Fibroblast of the conjunctiva (primary cell): ENCODE measurements at places on chromosomes 7 and 10.
A peak's percentile ranks its signal among the peaks of the same experiment; 100 is the strongest.

GRCh38 chr7:70834424-70834823 lies 297.5 kb upstream of the GALNT17 start:
- no peak for DNase-seq

- DNase-seq, result no peak
These were observed 41.6 kb upstream of the FAM20C start for GRCh38 chr7:150811-151221.

DNA sequence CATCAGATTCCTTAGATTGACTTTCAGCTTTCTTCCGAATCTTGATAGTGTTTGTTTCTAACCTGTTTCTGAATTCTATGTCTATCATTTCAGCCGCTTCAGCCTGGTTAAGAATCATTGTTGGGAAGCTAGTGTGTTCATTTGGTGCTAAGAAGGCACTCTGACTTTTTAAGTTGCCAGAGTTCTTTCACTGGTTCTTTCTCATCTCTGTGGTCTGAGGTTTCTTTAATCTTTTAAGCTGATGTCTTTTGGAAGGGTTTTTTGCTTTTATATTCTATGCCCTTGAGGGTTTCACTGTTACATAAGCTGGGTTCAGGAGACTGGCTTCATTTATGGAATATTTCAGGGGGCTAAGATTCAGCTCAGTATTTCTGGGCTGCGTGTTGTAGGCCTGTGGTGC lies 104.5 kb upstream of the PRSS58 start:
- no peak for DNase-seq

- no peak for DNase-seq
These were observed 28.7 kb downstream of the VTI1A start for GRCh38 chr10:112475575-112476218.

DNA sequence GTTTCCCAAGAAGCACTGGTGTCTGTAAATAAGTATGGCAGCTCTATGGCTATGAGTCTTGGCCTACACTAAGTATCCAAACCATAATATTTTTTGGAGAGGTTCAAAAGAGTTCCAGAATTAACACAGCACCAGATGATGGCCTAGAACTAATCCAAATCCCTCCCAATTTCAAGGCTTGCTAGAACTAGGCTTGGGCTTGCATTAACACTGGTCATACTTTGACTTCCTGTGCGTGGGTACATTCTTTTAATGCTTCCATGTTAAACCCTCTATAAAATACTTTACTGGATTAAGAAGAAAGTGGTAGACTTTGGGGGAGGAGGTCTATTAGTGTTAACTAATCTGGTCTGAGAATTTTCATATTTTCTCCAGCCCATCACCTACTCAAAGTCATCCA lies 3.1 kb downstream of the AASS start:
- DNase-seq, result no peak

- DNase-seq, result peak; percentile 17
These were observed 839 bp downstream of the IKZF5 start for GRCh38 chr10:123007558-123008354.

GRCh38 chr10:60406182-60406581 lies 16.5 kb upstream of the ANK3 start:
- DNase-seq, result no peak

- DNase-seq, result no peak
These were observed 162.0 kb downstream of the KLF6 start for GRCh38 chr10:3622845-3623621.

- no peak for DNase-seq
These were observed 1.8 kb upstream of the FOXI2 start for GRCh38 chr10:127735156-127735555.

- DNase-seq, result no peak
These were observed 4.9 kb downstream of the PCOLCE start for GRCh38 chr7:100607111-100607510.

- DNase-seq, result peak; percentile 91
These were observed 135.3 kb downstream of the KIAA1217 start for GRCh38 chr10:24344279-24344678.

GRCh38 chr7:50450590-50451032 lies 461 bp upstream of the FIGNL1 start:
- DNase-seq, result no peak

DNA sequence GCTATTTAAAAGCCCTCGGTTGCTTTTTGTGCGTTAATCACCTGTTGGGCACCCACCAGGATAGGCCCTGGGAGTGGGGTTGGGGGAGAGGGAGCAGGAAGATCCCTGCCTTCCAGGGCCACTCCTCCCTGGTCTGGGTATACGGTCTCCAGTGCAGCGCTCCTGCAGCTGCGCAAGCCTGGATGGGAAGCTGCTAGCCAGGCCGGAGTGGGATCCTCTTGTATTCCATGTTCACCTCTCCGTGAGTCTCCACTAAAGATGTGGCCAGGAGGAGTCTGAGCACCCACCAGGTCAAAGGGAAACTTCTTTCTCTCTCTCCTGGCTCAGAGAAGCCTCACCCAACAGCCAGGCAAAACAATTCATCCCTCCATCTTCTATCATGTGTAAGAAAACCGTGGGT lies 78.8 kb upstream of the ANLN start:
- DNase-seq, result no peak

DNA sequence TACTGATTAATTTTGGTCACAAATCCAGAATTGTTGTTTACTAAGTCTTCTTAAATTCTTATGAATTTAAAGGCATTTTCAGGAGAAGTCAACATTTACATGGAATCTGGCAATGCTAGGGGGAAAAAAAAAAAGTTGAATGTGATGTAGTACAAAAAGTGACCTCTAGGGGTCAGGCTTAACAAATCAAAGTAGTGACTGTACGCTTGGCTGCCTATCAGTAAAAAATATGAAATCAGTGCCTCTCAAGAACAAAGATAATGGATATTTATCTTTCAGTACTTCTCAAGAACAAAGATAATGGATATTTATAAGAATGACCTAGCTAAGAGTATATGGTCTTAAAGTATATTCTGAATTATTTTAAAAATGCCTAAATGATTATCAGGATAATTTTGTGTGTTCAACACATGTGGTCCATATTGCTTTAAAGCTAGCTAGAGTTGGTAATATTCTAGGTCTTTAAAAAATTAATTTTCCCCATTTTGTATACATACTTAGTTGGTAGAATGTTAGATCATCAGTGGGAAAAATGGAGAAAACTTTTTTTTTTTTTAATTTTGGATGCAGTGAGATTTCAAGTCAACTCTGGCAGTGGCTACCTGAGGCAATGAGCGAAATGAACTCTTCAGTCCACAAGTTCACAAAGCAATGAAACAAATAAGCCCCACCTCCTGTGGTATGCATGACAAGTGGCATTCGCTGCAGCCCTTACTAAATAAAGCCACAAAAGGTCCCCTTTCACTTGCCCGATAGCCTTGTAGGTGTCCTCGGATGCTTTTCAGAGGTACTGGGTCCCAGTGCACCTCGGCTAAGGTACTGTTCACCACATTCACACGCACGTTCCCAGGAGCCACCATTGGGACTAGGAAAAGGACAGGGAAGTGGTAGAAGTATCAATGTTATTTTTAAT lies 51.2 kb upstream of the LAMB4 start:
- DNase-seq, result peak; percentile 51

DNA sequence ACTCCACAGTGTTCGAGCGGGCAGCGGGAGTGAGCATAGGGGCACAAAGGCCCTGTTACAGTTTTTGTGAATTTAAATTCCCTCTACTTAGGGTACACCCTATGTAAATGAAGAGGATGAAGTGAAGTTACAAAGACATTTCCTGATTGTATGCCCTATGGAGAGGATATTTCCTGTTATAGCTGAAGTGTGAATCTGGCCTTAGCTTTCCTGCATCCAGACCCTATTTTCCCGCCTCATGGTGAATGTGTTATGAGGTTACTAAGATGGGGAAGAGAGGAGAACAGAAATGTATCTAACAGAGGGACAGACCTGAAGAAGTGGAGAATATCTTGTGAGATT lies 37.8 kb upstream of the COMMD3 start:
- DNase-seq, result no peak

DNA sequence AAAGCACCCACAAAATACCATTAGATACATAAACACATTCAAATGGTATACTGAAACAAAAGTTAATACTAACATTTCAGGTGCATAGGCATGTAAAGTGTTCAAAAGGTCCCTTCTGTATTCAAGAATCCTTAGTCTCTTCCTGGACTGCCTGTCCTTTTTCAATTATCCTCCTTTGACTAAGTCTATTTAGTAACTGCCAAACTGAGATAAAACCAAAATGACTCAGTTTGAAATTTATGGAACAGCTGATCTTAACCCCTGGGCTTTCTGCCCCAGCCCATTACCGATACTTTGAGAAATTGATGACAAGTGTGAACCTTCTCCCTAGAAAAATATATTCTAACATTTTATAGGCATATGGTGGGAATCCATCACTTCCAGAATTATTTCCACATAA lies 5.4 kb downstream of the EPC1 start:
- DNase-seq, result no peak

- DNase-seq, result no peak
These were observed 245.2 kb downstream of the ABCA13 start for GRCh38 chr7:48416327-48416908.

- no peak for DNase-seq
These were observed 153.7 kb downstream of the TNS3 start for GRCh38 chr7:47428052-47428767.

DNA sequence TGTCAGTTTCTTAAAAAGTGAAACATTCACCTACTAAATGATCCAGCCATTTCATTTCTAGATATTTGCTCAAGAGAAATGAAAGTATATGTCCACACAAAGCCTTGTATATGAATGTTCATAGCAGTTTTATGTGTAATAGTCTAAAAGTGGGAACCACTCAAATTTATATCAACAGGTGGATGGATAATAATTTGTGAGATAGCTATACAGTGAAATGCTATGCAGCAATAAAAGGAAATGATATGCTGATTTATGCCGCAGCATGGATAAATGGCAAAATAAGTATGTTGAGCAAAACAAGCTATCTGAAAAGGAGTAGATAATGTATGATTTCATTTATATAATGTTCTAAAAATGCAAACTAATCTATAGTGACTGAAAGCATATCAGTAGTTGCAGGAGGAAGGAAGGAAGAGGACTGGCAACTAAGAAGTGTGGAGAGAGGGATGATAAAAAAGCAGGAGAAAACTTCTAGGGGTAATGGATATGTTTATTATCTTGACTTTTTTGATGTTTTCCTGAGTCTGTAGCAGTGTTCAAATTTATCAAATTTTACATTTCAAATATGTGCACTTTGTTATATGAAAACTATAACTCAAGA lies 80.6 kb downstream of the ABCB5 start:
- DNase-seq, result no peak

- no peak for DNase-seq
These were observed 305.5 kb upstream of the NRG3 start for GRCh38 chr10:81569488-81569887.

DNA sequence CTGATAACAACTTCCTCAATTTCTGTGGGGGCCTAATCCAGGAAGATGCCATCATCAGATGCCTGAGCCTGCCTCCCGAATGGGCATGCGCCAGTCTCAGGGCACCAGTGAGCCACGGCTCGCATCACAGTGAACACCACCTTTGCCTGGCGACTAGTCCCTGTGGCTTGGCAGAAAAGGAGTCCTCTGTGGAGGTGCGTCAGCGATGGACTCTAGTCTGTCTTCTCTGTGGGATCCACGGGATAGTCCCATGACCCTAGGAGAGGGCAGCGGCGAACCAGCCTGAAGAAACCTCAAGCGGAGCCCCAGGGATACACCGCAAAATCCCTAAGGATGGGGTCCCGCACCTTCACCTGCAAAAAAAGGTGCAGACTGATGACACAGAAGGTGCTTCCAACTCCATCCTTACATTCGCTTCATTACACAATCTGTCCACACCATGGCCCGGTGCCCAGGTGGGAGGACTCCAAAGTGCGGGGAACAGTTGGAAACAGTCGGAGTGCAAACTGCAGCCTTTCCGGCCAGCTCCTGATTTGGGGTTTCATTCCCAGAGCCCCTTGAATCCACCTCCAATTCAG lies 35.1 kb upstream of the ZNF273 start:
- DNase-seq, result no peak

DNA sequence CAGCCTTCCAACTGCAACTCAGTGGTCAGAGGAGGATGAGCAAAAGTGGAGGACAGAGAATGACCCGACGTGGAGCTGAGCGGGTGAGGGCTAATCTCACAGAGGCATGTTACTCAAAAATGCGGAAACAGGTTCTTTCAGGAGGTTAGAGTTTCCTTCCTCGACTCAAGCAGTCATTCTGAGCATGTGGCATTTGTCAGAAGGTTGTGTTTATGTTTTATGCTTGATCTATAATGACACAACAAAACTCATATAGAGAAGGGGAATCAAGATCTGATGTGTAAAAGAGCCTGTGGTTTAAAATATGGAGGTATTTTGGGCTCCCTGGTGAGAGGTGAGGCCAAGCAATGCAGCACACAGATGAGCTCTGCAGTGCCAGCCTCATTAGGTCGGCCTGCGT lies 311.4 kb downstream of the ADARB2 start:
- DNase-seq, result no peak

GRCh38 chr10:94623572-94623971 lies 60.0 kb upstream of the CYP2C18 start:
- DNase-seq, result no peak

DNA sequence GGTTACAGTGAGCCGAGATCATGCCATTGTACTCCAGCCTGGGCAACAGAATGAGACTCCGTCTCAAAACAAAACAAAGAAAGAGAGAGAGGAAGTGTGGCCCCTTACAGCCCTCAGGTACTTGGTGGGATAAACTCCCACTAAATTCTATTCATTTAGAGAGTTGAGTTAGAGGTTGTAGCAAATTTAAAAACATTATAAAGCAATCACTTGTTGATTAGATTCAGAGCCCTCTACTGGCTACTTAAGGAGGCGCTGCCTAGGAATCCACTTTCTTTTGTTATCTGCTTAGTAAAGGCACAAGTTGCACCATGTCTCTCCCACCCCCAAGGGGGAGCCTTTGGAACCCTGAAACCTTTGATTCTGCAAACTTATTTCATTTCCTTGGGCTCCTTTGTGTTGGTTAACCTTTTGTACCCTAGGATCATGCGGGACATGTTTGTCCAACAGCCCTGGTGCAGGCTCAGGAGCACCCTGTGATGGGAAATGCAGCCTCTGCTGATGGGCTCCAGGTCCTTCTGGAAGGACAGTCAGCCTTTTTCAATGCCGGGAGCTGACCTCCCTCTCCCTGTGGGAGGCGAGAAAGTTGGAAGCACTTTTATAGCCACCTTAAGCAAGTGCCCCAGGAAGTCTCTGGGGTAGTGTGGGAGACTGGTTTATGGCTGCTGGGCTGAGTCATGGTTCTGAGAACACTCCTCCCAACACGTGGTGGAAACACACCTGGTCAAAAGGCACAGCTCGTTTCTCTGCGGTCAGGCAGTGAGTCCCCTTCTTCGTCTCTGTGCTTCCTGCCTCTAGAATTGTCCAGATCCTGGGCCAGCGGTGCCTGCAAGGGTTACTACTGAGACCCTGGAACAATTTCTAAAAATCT lies 2.3 kb downstream of the HKDC1 start:
- DNase-seq, result peak; percentile 75

DNA sequence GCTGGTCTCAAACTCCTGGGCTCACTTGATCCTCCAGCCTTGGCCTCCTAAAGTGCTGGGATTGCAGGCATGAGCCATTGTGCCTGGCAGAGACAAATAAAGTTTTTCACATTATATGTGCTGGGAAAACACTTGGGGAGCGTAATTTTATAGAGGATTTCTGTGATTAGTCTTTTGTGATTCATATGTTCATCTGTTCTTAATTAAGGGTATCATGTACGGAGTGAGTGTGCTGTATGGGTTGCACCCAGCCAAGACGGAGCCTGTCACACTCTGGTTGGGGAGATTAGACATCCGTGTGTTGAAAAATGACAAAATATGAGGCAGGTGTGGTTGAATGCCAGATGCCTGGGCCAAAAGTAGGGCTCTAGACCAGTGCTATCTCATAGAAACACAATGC lies 10.3 kb downstream of the ADRB1 start:
- DNase-seq, result peak; percentile 10

GRCh38 chr7:122416336-122416735 lies 111.8 kb upstream of the FEZF1 start:
- DNase-seq, result no peak

- no peak for DNase-seq
These were observed 18.3 kb downstream of the FAM171A1 start for GRCh38 chr10:15352836-15353235.
